Thyroid gland (tissue), 4 donors: ENCODE measurements at places on chromosomes 11 and 22. TPM values are rescaled to one million over a fixed set of nuclear protein-coding genes. Genes with fewer than 3 reads are reported as not detected.

DNA sequence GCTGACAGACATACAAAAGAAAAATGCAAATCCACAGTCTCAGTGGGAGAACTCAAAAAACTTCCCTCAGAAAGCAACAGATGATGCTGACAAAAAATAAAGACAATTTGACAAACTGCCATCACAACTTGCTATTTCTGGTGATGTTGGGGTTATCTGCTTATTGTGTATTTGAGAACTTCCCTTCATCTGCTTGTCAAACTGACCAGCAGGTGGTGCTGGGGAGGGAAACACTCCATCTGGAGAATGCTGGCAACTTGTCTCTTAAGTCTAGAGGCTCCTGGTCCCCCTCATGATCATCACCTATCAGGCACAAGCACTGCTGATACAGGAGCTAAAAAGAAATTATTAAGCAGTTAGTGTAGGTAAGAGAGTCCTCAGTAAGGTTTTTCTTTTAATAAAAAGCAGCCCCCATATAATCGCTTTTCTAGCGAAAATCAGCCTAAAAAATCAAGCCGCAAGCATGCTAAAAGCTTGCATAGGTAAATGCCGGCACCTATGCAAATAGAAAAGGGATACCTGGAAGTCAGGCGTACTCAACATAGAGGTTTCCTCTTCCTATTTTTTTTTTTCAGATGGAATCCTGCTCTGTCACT, 9.8 kb upstream of the FAM111B start:
- DNase-seq: peak; percentile 59

DNA sequence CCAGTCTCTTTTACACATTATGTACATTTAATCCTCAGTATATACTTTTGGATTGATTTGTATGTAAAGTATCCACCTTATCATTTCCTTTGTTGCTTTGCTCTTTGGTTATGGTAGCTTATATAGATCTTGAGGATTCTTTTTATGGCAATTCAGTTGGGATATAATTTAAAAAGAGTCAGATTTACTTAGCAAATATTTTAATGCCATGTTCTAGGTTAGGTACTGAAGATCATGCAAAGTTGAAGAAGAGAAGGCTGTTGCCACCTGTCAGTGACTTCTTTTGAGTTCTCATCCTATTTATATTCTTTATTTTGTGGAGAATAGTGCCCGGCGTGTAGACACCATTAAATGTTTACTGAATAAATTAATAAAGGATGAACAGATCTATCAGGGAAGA, 279.7 kb downstream of the TMEM135 start:
- DNase-seq: no peak

GRCh38 chr11:4482445-4482844, at the start of gene OR52K1:
Gene OR52K1 (plus strand): TSS chr11:4482646. CDS start chr11:4488901, 6,255 bp downstream.
- no peak for DNase-seq

DNA sequence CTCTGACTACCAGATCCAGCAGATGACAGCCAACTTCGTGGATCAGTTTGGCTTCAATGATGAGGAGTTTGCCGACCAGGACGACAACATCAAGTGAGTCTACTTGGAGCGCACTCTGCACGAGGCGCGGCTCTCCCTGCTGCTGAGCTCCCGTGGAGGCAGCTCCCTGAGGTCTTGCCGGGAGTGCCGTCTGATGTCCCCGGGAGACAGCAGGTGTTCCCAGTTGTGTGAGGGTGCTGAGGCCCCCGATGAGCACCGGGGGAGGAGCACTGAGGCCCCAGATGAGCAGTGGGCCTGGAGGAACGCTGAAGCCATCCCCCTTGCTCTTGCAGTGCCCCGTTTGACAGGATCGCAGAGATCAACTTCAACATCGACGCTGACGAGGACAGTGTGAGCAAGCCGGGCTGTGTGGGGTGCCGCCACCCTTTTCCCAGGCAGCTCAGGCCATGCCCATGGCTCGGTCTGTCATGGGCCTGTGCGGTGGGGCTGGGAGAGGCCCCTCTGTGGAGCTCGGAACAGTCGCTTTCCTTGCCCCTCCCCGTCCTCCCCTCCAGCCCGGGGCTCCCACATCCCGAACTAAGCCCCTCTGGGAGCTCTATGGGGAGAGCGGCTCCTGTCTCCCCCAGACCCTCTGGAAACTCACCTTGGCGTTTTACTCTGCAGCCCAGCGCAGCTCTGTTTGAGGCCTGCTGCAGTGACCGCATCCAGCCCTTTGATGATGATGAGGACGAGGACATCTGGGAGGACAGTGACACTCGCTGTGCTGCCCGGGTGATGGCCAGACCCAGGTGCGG, 37.1 kb downstream of the SBF1 start:
- no peak for DNase-seq

DNA sequence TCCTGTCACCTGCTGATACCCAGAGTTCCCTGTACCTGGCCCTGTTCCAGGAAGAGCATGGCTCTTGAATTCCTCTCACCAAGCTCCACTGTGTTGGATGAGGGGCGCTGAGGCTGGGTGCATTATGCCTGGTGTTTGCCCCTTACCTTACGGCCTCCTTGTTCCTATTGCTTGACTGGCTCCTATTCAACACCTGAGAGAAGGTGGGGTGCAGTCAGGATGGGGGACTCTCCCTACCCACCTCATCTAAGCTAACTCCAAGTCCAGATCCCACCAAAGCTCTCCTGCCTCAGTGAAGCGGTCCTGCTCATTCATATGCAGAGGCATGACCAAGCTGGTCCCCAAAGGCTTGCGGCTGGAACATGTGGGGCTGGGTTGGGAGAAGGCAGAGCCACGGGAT, 35.8 kb upstream of the RIC3 start:
- DNase-seq: no peak

DNA sequence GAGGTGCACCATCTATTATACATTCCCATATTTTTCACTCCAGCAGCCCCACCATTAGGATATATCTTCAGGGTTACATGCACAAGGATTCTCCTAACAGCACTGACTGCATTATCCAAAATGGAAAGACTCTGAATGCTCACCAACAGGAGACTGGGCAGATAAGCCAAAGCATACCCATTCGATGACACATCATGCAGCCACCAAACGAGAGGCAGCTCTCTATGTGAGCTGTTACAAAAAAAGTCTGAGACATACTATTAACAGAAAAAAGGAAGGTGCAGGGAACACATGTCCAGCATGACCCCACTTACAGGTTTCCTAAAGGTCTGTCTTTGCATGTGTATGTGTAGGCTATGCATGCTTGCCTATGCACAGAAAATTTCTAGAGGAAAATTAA, 12.4 kb upstream of the SERPIND1 start:
- DNase-seq: no peak

Gene SEC14L6
- not detected for total RNA-seq

Gene PRG3
- not detected for total RNA-seq

Gene PHF21B
- 1.5 TPM for total RNA-seq

Gene CLCF1
- total RNA-seq: 7.8 TPM

Gene CARD18
- total RNA-seq: not detected

- DNase-seq: no peak
Observed at GRCh38 chr11:67286621-67287333, 2.3 kb upstream of the ANKRD13D start.

- no peak for DNase-seq
Observed at GRCh38 chr22:36384766-36385481, 2.8 kb downstream of the MYH9 start.

Gene OR52N4
- total RNA-seq: 0.83 TPM

Gene SNAP29
- 17.4 TPM for total RNA-seq

DNA sequence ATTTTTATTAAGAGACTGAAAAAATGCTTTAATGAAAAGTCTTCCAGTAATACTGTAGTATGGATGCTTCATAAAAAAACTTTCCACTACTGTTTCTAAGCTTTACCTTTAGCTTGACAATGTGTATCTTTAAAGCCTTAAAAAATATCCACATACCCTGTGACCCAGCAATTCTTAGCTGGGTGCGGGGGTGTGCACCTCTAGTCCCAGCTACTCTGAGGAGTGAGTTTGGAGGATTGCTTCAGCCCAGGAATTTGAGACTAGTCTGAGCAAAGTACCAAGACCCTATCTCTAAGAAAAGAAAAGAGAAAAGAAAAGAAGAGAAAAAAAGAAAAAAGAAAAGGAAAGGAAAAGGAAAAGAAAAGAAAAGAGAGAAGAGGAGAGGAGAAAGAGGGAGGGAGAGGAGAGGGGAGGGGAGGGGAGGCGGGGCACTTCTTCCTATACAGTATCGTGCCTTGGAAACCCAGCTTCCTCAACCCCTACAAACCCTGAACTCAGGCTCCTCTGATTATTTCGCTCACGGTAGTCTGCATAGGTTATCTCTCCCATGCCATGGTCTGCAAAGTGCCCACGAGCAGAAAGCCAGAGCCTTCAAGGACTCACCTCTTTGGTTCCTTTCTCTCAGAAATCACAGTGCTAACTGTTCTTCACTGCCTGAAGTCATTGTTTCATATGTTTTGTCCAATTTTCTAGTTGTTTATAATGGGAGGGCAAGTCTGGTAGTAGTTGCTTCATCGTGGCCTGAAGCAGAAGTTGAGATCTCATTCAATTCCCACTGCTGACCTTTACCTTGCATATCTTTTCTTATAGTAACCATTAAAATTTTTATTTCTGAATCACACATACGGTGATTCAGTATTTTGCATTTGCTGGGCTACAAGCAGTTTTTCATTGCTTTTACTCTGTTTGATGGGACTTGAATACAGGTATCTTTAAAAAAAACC, 82.2 kb downstream of the FAM83F start:
- DNase-seq: no peak

- DNase-seq: no peak
Observed at GRCh38 chr11:107564877-107565218, 687 bp downstream of the ALKBH8 start.

Gene TPBGL
- 0.67 TPM for total RNA-seq

Gene HBG2
- total RNA-seq: not detected

DNA sequence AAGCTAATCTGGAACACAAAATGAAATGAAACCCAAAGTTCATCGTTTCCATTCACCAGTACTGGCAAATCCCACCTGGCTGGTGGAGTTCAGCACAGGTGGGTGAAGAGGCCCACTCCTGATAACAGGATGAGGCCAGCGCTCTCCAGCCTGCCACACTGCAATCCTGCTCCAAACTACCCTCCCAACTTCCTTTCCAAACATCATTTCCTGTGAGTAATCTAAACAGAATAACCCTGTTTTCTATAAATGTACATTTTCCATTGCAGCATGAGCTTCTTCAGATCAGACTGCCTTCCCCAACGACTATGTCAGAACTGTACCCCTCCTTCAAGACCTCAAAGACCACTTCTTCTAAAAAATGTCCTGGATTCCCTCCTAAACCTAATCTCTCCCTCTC, 15.9 kb upstream of the NFRKB start:
- DNase-seq: no peak

Gene PNPLA3
- 0.13 TPM for total RNA-seq

- no peak for DNase-seq
Observed at GRCh38 chr22:46770151-46770641, 7.7 kb downstream of the TBC1D22A start.

- no peak for DNase-seq
Observed at GRCh38 chr11:70616317-70616716, 218.0 kb downstream of the CTTN start.

Gene ARHGAP32
- 20.0 TPM for total RNA-seq

Gene BBS1
- total RNA-seq: 83.2 TPM

DNA sequence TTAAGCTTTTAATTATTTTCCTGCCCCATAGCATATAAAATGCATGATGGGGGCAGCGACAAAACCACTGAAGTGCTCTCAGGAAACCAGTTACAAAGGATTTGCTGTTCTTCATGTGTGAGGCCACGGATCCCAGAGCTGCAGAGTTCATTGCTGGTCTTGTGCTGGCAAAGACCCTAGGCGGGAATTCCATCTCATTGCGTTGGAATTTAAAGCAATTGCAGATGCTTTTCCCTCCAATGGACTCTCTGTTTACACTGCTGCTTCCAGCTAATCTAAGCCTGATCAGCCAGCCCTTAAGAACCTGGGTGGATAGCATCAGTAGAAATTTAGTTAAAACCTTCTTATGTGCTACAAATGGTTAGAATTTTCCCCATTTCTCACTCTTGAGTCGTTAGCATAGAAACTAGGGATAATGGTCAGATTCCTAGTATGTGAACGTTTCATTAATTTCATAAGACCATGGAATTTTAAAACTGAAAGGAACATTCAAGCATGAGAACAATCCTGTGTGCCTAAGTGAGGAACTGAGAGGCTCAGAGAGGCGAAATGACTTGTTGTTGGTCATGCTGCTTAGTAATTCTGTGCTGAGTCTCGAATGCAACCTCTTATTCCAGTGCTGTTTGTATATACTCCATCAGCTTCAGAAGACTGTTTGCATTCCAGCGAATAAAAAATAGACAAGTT, 36.1 kb upstream of the ADSL start:
- DNase-seq: peak; percentile 62

- DNase-seq: no peak
Observed at GRCh38 chr11:5665051-5665570, 19.8 kb downstream of the TRIM5 start.

GRCh38 chr22:23156286-23156685, 11.0 kb downstream of the RAB36 start:
- no peak for DNase-seq

DNA sequence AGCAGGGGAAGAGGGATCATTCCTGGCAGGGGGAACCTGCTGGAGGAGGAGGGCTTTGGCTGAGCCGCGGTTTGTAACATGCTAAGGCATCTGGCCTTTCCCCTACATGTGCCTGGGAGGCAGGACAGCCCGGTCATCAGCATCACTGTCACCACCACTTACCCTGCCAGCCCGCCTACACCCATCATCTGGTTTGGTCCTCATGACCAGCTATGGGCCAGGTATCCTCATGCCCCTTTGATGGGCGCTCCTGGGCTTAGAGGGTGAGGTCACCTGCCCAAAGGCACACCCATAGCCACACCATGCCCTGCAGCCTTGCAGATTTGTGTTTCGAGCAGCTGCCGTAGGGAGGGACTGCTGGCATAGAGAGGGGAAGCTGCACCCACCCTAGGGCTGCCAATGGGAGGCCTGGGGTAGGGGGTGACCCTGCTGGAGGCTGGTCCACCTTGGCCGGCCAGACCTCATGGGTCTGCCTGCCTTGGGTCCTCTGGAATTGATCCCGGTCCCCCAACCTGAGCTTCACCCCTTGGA, 2.6 kb downstream of the MRGPRF start:
- DNase-seq: no peak

DNA sequence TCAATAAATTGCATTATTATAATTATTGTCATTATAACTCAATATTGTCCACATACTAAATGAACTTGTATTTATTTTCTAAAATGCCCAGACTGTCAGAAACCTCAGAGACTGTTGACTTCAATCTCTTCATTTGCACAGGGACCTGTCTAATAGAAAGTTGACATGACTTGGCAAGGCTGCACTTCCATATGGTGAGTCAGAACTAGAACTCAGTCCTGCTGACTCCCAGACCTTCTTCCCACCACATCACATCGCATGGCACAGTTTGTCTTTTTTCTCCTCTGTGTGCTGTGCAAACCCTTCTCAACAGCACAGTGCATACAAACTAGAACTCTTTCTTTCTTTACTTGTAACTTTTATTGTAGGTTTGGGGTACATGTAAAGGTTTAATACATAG, 215.1 kb upstream of the BLID start:
- no peak for DNase-seq

DNA sequence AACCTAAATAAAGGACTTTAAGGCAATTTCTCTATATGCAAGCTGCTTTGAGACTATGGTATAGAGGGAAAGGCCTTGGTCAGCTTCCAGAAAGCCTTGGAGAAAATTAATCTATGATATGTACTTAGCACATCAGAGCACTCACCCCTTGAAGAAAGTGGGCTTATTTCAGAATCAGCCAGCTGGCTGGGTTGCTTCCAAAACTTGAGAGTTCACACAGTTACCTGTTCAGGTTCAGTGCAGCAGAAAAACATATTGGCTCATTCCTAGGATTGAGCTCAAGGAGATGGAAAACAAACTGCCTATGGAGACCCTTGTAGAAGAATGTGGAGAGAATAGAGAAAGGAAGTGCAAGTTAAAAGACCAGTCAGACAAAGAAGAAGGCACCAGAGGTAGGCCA, 22.7 kb downstream of the CCDC81 start:
- DNase-seq: peak; percentile 85
